Fibroblast of skin of left quadriceps (primary cell): ENCODE measurements at places on chromosomes 4 and X.

GRCh38 chrX:41796577-41796976 lies 72.6 kb downstream of the GPR82 start:
- DNase-seq, result no peak

DNA sequence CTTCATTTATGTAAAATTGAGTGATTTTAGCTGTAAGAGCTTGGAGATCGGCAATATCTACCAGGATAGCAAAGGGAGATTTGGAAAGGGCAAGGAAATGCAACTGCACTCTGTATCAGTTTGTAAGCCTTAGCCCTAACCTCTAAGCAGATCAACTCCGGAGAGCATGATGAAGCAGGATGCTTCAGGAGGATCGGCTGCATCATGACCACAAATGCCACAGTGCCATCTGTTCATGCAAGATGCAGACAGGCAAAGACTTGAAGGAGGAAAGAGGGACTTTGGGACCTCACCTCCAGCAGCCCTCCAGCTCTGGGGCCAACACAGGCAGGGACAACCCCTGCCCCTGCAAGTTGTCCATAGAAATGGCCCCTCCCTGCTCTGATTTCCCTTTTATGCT lies 377.6 kb upstream of the GATB start:
- DNase-seq, result no peak

DNA sequence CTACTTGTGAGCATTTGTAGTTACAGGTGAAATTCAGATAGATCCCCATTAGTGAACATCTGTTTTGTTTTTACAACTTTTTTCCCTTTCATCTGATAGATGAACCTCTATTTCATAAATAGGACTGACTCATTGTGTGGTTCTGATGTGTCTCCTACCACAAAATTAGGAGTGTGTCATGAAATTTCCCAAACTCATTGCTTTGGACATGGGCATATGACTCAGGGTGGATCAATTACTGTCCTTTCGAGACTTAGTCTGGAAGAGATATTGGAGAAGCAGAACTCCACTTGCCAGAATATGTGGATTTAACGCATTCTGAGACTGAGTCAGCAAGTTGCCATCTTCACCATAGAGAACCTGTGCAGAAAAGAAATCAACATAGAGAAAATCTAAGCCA lies 53.5 kb upstream of the PCDH10 start:
- DNase-seq, result no peak

- DNase-seq, result no peak
Measured at GRCh38 chrX:41066391-41066790, 18.9 kb upstream of the USP9X start.

DNA sequence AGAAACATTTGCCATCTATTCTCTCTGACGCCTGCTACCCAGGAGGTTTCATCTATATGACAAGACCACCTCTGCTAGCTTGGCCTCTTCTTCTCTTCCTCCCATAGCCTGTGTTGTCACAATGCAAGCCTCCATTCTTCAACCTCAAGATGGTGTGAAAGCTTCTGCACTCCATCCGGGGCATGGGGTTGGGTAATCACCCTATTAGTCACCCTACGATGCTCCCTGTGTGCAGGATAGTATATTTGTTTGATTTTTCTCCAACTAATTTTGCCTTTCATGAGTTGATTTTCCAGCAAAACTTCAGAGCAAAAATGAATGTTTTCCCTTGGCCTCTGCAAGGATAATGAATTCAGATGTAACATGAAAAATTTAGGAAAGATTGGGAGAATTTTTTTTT lies 128.0 kb upstream of the STS start:
- DNase-seq, result no peak

- no peak for DNase-seq
Measured at GRCh38 chrX:66038115-66038514, 1.8 kb downstream of the VSIG4 start.

DNA sequence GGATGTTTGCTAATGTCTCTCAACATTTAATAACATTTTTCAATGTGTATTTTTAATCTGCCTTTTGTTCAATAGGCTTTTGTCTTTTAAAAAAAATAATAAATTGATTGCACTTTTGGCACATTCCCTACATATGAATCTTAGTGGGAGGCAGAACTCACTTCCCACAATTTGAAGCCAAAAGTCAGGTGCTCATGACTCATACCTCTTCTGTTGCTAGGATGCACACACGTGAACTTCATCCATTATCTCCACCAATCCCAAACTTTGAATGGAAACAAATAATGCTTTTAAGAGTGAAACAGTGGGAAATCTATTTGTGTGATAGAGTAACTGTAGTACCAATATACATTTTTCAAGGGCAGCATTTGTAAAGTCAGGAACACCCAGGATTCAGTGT lies 260.5 kb downstream of the IQCM start:
- no peak for DNase-seq

DNA sequence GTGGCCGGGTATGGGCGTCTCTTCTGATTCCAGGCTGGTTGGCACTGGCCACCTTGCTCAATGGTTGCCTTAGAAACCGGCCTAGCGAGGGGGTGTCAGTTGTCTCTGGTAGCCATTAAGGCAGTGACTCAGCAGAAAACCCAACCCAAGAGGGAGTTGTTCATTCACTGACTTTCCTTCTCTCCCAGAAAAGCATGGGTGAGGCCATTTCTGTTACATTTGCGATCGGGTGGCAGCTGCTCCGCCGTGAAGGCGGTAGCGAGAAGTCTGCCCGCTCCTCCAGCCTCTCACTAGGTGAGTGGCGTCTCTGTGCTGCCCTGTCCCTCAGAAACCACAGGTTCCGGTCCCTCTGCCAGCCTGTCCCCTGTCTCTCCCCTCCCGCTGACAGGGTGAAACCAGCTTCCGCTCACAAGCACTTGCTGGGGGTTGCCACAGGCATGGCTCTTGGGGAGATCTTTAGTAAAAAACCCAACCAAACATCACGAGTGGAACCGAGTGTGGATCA lies 17.4 kb downstream of the IRAK1 start:
- peak; percentile 26 for DNase-seq

- no peak for DNase-seq
Measured at GRCh38 chr4:116243431-116243830, 841.9 kb downstream of the TRAM1L1 start.

DNA sequence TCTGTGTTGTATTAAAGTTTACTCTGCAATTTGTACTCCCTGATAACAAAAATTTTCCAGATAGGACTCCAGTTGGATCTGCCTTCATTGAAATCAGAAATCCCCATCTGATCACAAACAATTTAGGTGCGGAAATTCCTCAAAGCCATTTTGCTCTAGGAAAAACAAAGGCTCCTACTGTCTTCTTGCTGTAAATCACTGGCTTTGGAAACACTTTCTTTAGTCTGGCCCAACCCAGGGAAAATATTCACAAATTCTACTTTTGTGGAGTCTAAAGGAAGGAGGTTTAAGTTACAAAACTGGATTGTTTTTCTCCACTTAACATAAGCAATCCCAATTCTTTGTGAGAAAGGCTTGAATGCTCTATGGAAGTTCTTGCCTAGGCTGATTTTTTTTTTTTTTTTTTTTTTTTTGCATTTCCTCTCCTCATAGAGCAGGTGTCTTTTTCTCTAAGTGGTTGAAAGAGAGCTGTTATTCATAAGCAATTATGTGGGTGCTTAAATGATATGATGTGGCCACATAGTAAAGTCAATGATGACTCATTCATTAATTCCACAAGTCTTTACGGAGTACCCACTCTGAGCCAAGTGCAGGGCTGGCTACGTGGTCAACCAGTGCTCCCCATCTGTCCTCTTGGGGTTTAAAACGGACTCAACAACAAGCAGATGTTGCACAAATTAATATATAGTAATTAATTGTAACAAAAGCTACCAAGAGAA lies 261.4 kb downstream of the LDB2 start:
- DNase-seq, result no peak

DNA sequence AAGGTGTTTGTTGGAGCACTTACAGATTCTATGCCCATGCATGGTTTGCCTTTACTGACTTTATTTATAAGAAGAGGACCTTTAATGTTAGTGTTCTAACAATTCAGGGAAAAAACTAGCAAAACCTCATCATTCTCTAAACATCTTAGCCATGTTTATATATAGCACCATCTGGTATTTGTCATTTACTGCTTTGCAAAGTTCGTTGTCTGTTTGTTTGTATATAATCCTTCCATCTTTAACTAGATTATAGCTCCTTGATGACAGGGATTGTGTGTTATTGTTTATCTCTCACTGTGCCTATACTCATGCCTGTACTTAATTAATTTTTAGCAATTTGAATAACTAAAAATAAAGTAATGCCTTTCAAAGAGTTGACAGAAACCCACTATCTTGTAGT lies 170.6 kb upstream of the PACRGL start:
- no peak for DNase-seq

DNA sequence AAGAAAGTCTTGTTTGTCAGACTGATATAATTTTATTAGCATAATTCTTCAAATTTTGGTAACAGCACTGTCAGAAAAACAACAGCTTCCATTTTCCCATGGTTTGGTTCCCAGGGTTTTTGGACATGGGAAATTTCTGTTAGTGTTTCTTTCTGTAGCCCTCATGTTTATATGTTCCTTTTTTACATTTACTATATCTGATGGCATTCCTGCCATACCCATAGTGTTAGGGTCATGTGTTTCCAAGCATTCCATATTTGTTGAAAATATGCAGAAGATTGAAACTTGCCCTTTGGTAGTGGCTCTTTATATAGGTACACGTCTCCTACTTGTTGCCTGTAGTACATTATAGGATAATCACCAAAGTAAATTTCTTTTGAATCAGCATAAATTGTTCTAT lies 65.8 kb downstream of the PDLIM5 start:
- DNase-seq, result no peak

DNA sequence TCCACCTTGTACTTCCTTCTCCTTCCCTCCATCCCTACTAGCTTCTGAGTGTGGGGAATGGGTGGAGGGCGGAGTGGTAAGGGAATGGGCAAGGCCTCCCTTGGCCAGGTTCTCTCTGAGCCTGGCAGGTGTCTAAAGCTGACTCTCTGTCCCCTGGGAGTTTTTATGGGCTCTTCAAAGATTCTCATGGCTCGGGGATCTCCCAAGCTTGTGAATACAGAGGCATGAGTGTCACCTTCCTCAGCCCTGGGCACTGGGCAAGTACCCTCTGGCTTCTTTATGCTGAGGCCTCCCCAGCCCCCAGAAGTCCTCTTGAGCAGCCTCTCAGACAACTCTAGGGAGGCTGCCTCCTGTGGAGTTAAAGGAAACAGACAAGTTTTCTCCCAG lies 32.5 kb upstream of the DDX3X start:
- DNase-seq, result no peak

- DNase-seq, result no peak
Measured at GRCh38 chr4:55475394-55476243, 71.1 kb downstream of the CLOCK start.

DNA sequence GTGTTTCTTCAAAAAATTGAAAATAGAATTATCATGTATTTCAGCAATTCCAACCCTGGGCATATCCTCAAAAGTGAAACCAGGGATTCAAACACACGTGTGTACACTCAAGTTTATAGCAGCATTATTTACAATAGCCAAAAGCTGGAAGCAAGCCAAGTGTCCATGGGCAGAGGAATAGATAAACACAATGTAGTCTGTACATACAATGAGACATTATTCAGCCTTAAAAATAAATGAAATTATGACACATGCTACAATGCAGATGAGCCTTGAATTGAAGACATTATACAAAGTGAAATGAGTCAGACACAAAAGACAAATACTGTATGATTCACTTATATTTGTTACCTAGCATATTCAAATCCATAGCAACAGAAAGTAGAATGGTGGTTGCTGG lies 853.4 kb downstream of the STIM2 start:
- no peak for DNase-seq

- no peak for DNase-seq
Measured at GRCh38 chrX:78517124-78517523, 142.0 kb downstream of the RTL3 start.

GRCh38 chrX:103446665-103447302 lies 70.4 kb downstream of the BEX3 start:
- no peak for DNase-seq

DNA sequence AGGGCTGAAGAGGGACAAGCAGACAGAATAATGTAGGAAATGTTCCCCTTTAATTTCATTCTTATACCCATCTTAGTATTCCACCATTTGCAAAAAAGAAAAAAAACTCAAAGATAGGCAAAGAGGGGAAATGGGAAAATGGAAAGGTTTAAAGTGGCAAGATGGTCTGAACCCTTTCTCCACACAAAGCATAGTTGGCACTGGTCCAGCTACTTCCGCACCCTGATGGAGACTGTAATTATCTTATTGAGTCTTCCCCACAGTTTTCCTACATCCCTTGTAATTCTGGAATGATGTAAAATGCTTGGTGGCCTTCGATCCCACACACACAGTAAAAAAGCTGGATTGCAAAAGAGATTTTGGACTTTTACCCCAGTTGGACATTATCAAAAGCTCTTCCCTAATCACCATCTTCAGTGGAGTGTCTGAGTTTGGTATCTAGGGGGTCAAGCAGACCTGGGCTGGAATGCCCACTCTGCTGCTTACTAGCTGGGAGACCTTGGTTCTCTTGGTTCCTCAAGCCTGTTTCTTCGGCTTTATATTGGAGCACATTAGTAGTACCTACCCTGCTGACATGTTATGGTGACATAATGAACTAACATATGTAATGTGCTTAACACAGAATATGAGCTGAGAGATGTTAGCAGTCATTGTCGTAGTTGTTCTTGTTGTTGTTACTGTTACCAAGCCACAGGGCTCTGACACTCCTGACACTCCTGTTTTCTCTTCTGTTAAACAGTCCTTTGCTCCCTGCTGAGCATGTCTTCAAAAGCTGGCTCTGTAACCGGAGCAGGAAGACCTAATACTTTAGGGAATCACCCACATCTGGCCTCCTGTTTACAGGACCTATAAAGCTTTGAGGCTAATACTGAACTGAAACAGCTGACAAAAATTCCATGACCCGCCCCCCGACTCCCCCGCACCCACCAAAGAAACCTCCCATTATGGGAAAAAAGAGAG lies 4.7 kb downstream of the SRPX2 start:
- peak; percentile 67 for DNase-seq

DNA sequence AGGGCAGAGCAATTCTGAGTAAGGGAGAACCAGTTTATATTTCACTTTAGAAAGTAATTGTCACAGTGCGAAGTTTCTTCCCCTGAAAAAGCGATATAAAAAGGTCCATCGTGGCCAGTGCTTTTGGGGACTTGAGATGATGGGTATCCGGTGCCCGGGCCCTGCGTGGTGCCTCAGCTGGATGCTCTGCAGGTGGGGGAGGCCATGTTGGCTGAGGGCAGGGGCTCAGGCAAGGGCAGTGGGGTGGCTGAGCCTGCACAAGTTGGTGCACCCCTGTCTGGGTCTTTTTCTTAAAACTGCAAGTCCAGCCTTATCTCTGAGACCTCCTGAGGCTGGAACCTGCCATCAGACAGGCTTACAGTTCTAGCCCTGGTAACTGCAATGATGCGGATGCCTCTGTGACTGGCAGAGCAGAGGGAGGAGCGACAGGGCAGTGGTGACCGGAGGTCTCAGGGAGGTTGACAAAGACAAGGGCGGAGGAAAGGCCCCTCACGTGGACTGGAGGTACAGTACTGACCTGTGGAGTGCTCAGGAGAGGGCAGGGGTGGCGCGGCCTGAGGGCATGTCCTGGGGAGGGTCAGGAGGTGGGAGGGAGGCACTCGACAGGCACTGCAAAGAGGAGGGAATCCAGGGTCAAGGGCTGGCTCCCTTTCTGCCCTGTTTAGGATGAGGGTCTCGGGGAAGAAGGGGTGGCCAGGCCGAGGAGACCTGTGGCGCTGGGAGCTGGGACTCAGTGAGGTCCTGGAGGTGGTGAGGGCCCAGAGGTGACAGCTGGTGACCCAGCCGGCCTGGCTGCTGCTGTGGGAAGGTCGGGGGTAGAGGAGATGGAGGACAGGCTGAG lies 1.8 kb downstream of the RGS12 start:
- no peak for DNase-seq
